NCI-H510A treated with DMSO at 0.1 percent for 48 hours (cell line): ENCODE measurements at places on chromosomes 3 and 15.
A peak's percentile ranks its signal among the peaks of the same experiment; 100 is the strongest.

DNA sequence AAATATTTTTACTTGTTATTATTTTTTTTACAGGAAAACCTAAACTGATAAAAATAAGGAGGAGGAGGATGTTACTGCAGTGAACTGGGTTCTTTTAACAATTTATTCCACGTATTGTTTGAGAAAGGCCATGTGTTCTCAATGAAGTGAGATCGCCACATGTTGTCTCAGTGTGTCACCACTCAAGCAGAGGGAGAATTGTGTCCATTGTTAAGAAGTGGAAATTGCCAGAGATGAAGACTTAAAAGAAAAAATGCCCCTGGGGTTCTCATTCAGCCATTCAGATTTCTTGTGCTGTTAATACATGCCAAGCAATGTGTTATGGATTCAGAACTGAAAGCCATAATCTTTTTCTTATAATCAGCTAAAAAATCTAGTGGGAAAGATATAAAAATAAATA, 297.1 kb downstream of the NSUN3 start:
- no peak for DNase-seq

GRCh38 chr15:50744601-50745000, 20.9 kb downstream of the SPPL2A start:
- DNase-seq = no peak

DNA sequence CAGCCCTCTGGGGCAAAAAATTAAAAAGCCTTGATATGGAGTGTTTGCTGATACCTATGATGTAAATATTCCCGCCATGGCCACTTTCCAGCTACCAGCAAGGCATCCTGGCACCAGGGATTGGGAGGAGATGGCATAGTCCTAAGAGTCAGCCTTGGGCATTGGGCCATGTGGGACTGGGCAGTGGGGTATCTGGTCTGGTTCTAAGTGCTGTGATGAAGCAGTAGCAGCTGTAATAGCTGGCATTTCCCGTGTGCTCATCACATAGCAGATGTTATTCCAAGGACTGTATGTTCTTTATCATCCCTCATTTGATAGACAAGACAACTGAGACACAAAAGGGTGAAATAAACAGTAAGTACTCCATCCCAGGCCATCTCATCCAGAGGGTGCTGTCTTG, 6.9 kb upstream of the SACM1L start:
- no peak for DNase-seq

DNA sequence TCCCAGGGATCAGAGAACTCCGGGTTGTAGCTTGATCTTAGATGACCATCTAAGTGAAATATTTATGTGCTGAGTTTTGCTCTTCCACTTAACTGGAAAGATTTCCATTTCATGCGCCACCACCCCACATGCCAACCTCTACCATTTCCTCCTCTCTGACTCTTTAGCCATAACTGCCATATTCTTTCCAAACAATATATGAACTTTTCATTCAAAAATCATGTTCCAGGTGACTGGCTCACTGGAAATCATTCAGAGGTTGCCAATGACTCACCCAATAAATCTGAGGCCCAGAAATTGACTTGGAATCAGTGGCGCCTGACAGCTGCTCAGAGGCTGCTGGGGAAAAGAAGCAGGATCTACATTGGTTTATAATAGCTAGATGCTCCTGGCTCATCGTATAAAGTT, 31.6 kb upstream of the FAM174B start:
- DNase-seq = no peak

GRCh38 chr3:46282696-46283095, 40.4 kb downstream of the CCR3 start:
- no peak for DNase-seq

DNA sequence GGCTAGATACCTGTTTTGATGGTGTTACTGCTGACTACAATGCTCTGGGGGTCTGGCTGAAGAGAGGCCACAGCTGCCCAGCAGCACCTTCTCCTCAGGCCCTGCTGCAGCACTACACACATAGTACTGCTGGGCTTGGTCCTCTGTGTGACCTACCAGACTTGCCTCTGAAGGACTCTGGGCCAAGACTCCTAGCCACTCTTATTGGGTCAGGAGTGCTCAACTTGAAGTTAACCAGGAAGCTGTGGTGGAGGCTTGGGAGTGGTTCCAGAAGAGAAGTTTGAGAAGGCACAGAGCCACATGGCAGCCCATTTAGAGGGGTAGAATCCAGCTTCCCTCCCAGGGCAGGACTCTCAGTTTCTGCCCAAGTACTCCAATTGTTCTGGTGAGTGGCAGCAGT, 16.6 kb downstream of the ELP6 start:
- no peak for DNase-seq

DNA sequence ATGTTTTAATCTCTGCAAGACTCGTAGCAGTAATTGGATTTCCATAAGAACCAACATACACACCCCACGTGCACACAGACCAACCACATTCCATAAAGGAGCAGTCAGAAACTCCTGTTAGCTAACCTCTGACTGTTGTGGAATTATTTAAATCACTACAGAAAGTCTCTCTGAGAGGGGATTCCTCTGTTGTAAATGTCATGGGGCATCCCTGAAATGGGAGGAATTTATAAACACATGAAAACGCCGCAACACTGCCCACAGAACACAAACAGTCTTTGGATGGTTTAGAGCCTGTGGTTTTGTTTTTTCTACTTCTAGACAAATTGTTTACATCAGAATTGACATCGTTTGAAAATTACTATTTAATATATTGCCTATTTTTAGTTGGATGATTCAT, 740.1 kb upstream of the GRM7 start:
- DNase-seq = no peak

GRCh38 chr3:179671309-179671708, 18.5 kb downstream of the USP13 start:
- no peak for DNase-seq

DNA sequence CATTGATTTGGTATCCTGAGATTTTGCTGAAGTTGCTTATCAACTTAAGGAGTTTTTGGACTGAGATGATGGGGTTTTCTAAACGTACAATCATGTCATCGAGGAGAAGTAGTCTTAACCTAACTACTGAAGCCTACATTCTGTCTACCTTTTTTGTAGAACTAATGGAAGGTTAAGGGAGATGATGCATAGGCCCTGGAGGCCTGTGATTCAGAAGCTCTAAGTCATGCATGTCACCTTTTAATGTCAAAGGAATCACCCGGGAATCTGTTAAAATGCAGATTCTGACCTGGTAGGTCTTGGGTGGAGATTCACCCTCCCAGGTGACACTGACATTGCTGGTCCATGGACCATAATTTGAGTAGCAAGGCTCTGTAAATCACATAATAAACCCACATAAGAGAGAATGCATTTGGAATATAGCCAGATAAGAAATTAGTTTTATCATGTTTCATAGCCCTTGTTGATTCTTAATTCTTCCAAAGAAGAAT, 64.9 kb downstream of the GHSR start:
- DNase-seq = no peak

DNA sequence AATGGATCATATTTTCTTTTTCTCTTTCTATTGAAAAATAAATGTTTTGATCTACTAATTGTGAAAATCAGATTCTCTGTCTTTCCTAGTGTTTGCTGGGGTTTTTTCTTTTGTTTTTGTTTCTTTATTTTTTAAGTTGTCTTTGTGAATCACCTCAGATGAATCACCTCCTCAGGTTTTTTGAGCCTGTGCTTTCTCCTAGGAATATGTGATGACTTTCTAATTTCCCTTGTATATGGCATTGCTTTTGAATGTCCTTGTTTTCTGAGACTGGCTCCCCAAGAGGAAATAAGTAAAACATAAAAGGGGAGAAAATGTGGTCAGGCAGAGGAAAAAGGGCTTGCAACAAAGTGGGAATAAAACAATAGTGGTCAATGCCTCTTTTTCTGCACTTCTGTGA, 750.0 kb downstream of the ZPLD1 start:
- DNase-seq = no peak

DNA sequence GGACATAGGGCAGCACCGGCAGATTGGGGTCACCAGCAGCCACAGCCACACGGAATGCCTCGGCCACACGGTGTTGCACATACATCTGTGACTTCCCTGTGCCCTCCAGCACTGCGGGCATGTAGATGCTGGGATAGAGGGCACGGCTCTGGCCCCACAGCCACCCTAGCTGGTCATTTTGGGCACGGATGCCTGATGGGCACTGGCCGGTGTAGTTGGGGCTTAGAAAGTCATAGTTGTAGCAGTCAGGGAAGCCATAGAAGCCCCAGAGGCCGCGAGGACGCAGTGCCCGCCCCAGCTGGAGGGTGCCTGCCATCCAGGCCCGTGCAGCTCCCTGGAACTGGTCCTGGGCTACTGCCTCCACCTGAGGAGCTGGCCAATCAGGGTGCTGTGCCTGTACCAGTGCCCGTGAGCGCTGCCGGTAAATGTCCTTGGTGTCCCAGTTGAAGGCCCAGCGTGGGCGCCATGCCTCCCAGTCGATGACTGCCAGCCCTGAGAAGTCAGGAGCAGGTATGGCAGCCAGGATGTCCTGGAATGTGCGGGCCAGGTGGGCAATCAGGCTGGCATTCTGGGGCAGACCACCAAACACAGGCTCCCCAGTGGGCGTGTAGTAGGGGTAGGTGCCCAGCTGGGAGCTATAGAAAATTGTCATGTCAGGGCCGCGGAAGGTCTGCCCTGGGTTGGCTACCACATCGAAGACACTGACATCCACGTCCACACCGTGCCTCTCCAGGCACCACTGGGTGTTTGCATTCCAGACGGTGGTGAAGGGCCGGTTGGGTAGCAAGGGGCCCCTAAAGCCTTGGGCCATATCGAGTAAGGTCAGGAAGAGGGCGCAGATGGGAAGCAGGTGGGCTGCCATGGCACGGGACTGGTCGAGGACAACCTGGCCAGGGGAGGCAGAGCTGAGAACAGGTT, 1.0 kb downstream of the HYAL1 start:
- DNase-seq = no peak

DNA sequence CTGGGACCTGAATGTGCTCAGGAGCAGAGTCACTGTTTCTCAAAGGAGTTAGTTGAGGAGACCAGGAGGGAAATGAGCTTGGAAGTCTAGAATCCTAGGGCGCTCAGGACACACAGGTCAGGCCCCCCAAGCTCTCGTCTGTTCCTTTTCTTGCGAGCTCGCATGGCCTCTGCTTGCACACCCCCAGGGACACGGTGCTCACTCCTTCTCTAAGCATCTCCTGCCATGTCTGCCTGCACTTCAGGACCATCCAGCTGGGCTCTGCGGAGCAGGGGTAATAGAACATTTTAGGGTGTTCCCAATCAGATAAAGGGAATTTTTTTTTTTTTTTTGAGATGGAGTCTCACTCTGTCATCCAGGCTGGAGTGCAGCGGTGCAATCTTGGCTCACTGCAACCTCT, 213.2 kb downstream of the XXYLT1 start:
- DNase-seq = no peak

GRCh38 chr15:25385986-25386385, 52.8 kb downstream of the UBE3A start:
- DNase-seq = no peak

- no peak for DNase-seq
Measured at GRCh38 chr15:59299929-59300617, 72.6 kb downstream of the MYO1E start.

DNA sequence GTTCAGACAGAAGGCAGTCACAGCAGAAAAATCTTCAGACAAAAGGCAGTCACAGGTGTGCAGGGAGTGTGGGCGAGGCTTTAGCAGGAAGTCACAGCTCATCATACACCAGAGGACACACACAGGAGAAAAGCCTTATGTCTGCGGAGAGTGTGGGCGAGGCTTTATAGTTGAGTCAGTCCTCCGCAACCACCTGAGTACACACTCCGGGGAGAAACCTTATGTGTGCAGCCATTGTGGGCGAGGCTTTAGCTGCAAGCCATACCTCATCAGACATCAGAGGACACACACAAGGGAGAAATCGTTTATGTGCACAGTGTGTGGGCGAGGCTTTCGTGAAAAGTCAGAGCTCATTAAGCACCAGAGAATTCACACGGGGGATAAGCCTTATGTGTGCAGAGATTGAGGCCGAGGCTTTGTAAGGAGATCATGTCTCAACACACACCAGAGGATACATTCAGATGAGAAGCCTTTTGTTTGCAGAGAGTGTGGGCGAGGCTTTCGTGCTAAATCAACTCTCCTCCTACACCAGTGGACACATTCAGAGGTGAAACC, 27.6 kb downstream of the ZNF589 start:
- DNase-seq = peak; percentile 64

DNA sequence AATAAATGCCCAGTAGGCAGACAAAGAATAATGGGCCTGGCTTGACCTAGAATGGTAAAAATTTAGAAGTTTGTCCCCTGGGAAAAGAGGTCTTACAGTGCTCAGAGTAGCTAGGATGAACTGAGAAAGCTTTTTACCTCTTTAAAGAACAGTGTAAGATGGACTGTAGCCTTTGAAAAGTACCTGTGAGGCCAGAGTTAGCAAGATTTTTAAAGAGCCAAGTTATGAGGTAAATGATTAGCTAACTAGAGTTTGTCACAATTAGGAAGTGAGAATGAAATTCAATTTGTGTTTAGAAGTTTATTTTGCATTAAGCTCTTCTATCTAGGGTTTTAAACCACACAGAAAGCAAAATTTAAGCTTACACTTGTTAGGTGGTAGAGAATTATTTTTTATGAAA, 480.9 kb downstream of the ZIC1 start:
- DNase-seq = no peak

- no peak for DNase-seq
Measured at GRCh38 chr3:193677734-193678133, 84.7 kb downstream of the OPA1 start.

DNA sequence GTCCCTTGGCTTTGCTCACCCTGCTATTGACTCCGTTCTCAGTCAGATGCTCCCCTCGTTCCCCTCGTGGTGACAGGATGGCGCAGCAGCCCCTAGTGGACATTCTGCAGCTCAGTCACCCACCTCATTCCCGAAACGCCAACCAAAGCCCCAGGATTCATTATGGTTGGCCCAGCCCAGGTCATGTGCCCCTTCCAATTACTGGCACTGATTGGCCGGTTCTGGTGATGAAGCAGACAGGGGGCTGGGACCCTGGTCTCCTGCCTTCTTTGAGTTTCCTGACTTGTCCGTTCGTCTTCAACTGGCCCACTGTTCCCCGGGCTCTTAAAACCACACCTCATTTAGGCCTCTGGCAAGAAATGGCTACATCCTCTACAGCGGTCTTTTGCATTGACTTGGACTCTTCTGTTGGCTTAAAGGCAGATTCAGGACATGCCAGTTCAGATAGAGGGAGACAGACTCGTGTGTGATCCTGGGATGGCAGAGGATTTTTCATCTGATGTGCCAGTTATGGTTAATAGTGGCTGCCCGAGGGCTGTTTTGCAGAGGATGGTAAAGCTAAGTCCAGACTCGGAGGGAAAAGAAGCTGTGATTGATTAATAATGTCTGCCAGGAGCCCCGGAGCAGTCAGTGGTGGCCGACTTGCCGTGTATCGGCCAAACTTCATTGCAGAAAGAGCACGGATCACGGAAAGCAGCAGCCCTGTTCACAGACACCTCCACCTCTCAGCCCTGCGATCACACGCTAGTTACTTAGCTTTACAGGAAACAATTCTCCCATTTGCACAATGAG, 37.8 kb downstream of the LSM3 start:
- DNase-seq = no peak
